ENCODE measurements at places on chromosomes 2 and 18.
A peak's percentile ranks its signal among the peaks of the same experiment; 100 is the strongest.

DNA sequence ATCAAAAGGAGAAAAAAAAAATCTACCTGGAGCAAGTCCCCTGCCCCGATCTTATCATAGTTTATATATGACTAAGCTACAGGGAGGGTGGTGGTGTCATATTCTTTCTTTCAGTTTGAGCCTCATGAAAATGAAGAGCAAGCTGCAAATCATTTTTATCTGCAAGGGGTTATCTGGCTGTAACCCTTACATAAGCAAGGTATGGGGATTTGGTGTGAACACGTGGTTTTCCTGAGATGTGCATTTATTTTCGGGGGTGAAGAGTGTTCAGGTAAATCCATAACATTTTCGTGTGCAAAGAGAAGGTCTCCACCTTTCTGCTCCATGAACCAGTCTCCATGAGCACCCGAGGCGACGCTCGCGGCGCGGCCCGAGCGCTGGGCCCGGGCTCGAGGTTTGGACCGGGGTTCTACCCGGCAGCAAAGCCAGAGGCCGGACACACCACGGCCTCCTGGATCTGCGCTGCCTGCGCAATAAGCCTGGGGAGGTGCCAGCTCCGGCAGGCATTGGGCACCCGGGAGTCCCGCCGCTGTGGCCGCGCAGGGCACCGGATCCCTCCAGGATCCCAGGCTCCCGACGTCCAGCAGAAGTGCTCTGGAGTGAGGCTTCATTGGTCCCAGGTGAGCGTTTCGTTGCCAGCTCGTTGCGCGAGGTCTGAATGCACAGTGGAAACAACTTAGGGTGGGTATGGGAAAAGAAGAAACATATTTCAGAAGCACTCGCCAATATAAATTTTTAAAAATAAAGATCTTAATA lies 36.1 kb upstream of the GPD2 start:
- peak; percentile 80 for DNase-seq

- DNase-seq = peak; percentile 79
These were observed 47.5 kb downstream of the ZFP36L2 start for GRCh38 chr2:43178602-43179542.

GRCh38 chr2:188808947-188809355 lies 165.2 kb upstream of the COL3A1 start:
- no peak for DNase-seq

DNA sequence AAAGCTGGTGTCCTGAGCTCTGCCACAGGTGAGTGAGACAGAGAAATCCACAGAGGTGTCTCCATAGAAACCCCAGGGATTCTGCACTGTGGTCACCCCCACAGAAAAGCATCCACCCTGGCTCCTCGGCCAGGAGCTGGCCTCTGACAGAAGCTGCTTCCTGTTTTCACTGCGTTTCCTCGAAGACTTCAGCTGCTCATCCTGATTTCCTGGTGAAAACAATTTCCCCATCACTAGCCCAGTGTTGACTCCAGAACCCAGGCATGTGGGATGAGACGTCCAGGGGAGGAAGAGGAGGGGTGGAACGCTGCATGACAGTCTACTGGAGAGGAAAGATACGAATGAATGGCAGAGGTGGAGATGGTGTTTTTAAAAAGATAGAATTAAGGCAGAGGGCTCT lies 60.3 kb upstream of the GPR45 start:
- DNase-seq = no peak

- peak; percentile 50 for DNase-seq
These were observed 11.2 kb downstream of the ZNF142 start for GRCh38 chr2:218648088-218648786.

- DNase-seq = no peak
These were observed 44.6 kb downstream of the ADD2 start for GRCh38 chr2:70723286-70723885.

DNA sequence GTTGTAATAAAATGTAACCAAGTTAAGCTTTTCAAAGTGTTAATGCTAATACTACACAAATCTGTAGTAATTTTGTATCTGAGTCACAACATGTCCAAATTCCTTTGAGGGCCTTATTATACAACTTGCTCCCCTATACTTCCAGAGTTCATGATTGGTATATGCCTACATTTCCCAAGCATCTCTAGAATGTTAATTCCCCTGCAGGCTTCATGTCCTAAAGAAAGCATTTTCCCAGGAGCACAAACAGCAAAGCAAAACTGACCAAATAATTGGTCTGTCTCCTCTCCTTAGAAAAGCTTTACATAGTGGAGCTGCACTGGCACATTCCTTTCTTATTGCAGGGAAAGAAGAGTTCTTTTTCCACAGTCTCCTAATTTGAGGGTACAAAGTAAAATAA lies 3.7 kb downstream of the ALS2 start:
- DNase-seq = no peak

GRCh38 chr2:205237524-205237923 lies 444.8 kb upstream of the NRP2 start:
- no peak for DNase-seq

DNA sequence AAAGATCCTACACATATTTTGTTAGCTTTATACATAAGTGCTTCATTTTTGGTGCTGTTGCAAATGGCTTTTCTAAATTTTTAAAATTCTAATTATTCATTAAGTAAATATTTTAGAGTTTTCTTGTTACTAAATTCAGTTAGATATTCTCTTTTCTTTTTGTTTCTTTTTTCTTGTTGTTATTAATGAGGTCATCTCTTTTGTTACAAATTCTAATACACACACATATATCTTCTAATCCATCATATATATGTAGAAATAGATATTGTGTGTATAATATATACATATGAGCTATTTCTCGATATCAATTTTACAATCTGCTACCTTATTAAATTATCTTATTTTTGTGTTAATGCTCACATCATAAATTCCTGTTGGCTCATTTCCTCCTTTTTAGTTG lies 255.9 kb downstream of the GALR1 start:
- no peak for DNase-seq

- no peak for DNase-seq
These were observed 228.2 kb downstream of the CCDC178 start for GRCh38 chr18:33212363-33212762.

GRCh38 chr2:28469304-28469703 lies 26.6 kb upstream of the PLB1 start:
- DNase-seq = no peak

- no peak for DNase-seq
These were observed 74.6 kb downstream of the ASXL3 start for GRCh38 chr18:33652635-33653034.

DNA sequence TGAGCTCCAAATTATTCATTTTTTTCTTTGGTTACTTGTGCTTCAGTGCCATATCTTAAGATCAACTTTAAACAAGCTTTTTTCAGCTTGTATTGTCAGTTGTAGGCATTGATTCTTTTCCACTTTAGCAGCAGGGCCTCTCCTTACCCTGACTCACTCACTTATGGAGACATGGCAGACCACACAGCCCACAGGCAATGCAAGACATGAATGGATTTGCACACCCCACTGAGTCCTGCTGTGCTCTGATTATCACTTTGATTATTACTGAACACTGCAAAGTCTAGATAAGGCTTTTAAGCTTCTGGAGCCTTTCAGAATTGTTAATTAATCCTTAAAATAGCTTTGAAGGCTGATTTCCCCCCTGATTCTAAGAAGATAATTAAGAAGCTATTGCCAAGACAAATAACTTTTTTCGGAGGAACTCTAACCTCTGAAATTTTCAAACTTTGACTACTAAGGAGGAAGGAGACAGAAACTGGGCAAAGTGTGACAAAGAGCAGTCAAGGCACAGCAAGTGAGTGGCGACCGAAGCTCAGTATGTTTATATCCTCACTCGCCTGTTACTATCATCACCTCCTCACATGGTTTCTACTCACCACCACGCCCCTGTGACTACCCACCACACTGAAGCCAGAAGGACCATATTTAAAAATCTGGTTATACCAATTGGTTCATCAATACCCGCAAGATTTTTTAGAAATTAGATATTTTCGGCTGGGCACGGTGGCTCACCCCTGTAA lies 43.3 kb downstream of the CACNB4 start:
- no peak for DNase-seq

DNA sequence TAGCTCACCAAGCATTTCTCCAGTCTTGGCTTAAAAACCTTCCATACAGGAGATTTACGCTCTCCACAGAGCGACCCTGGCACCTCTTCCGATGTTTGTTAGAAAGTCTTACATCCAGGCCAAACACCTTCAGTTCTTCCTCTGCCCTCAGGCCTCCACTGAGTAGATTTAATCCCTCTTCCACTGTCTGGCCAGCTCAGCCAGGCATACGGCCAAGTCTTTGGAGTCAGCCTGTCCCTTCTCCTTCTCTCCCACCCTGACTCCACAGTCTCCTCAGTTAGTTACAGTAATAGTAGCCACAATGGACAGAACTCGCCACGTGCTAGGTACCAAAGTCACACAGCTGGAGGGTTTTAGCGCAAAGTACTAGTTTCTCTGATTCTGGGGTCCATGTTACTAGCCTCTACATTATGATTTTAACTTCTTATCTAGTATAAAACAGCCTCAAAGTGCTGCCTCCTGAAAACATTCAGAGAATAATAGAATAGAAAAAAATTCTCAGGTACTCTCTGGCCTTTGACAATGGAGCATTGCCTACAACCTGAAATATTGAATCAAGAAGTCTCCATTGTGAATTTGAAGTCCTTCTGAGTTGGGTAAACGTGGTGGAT lies 39.5 kb downstream of the THNSL2 start:
- DNase-seq = no peak

DNA sequence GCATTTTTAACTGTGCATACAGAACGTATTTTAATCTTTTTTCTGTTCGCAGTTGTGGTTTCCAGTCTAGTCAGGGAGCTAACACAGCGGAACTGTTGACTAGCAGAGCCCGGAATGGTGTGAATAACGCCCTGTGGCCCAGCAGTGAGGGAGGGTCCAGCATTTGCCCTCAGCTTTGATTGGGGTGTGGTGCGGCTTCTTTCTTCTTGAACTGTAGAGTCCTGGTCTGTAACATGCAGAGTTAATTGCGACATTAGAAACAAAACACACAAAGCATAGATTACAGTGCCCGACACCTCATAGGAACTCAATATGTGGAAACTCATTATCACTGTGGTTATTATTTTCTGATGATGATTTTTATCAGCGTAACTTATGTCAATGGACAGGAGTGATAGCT lies 253.6 kb downstream of the SOX11 start:
- DNase-seq = no peak

GRCh38 chr2:68317971-68318913 lies 1.5 kb downstream of the CNRIP1 start:
- no peak for DNase-seq

DNA sequence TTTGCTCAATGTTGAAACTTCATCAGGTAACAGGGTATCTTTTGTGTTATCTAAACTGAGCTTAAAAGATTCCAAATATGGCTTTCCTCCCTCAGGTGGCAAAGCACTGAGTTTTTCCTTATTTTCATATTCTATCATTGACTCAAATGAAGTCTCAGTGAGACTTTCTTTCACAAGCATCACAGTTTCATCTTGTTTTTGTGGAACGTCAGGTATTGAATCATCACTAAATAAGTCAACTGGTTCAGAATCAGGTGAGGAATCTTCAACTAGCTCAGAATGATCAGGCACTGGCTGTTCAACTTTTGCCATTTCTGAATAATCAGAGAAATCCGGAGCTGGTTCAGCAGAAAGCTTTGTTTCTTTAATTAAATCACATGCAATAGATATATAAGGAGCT lies 24.6 kb downstream of the RTN4 start:
- no peak for DNase-seq

DNA sequence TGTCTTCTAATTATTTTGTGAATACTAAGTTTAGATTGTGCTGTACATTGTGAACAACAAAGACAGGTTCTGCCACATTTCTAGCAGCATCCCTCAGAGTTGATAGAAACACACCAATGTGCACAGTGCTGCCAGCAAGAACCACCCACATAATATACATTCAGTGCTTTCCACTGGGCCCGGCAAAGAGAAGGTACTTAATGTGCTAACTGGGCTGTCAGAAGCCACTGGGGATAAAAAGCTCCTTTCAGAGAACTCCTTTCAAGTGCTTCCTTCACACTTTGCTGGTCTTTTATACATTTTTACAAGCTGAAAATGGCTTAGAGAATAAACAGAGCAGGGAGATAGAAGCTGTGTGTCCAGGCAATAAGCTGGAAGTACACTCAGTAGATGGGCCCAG lies 58.0 kb upstream of the CAPN13 start:
- DNase-seq = no peak

DNA sequence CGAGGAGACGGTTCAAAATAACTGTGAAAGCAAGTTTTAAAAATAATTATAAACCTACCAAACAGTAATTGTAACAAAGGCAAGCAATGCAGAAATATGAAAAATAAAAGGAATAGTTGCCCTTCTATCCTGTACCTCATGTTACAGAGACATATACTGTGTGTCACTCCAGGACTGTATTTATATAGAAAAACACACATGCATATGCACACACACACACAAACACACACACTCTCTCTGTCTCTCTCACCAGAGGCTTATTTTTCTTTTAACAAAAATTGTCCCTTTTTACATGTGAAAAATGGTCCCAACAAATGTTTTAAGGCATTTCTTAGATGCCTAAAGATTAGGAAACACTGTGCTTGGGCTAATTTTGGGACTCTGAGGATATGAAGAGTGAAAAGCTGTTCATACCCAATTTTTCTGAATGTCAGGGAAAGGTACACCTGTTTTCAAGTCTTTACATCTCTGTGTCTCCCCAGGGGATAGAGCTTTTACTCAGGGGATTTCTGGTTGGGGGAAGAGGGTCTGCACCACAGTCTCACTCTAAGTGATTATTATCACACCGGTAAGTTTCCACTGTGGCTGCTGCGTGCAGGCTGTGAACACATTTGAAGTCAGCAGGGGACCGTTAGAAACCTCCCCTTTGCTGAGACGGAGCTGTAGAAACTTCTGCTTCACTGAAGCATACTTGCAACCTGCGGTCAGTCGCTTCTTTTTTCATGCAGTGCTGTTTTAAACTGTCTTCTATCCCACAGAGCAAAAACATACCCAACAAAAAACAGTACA lies 51.4 kb upstream of the SPAG16 start:
- no peak for DNase-seq

GRCh38 chr2:147135376-147135775 lies 709.5 kb upstream of the ACVR2A start:
- no peak for DNase-seq

GRCh38 chr2:8088810-8089209 lies 593.0 kb upstream of the ID2 start:
- no peak for DNase-seq

DNA sequence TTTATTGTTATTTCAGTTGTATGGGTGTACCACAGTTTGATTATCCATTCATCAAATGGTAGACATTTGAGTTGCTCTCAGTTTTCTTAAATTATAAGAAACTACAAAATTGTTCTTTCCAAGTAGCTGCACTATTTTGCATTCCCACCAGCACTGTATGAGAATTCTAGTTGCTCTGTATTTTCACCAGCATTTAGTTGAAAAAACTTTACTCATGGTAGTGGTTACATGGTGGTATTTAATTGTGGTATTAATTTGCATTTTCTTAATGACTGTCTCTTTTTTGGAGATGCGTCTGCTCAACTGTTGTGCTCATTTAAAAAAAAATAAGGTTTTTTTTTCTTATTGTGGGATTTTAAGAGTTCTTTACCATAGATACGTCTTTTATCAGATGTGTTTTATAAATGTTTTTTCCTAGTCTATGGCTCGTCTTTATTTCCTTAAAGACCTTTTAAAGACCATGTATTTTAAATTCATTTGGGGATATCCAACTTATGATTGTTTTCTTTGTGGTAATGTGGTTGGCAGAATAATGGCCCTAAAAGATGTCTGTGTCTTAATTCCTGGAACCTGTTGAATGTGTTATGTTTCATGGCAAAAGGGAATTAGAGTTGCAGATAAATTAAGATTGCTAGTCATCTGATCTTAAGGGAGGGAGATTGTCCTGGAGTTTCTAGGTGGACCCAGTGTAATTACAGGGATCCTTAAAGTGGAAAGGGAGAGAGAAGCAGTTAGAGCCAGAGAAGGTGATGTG lies 37.4 kb downstream of the UBE2F start:
- no peak for DNase-seq

Measured in left colon (tissue), 2 donors.